NCI-H1092 treated with DMSO at 0.1 percent for 48 hours (cell line): ENCODE measurements at places on chromosomes 12 and 14.
A peak's percentile ranks its signal among the peaks of the same experiment; 100 is the strongest.

GRCh38 chr12:122835750-122836026, 431 bp downstream of the HIP1R start:
- DNase-seq, result no peak

- no peak for DNase-seq
Measured at GRCh38 chr14:55077170-55078151, 26.0 kb downstream of the MAPK1IP1L start.

DNA sequence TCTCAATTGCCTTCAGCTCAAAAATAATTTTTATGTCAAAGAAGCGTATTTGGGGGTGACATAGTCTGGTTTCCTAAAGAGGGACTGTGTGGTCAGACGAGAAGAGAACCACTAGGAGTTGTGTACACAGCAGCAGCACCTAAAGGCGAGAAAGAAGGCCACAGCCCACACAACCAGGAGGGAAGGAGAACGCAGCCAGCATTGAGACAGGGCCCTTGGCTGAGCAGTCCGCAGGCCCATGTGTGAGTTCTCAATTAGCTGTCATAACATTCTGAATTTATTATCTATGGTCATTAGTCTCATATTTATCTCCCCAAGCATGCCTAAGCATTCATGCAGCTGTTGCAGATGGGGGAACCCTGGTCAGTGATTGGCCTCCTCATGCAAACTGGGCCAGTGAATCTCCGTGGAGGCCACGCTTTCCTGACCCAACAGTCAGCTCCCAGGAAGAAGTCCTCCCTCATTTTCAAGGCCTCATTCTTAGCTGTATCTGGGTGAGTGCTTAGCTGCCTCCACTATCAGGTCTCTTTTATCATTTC, 81.2 kb upstream of the ATF7IP start:
- peak; percentile 65 for DNase-seq

DNA sequence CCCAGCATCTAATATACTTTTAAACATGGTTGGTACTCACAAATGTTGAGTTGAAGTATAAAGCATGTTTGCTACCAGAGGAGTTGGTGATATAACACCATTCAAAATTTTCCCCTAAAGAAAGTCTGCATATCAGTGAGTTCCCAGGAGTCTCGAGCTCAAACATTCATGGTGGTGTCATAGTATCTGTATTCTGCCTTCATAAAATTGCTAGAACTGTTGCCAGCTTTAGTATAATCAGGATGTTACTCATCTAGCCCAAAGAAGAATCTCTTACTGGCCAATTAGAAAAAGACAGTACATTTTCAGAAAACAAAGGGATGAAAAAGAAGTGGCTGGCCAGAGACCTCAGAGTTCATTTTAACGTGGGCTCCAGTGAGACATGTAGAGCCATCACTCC, 374.7 kb downstream of the KCNH5 start:
- no peak for DNase-seq

- DNase-seq, result no peak
Measured at GRCh38 chr14:97757491-97757890, 960.3 kb downstream of the VRK1 start.

DNA sequence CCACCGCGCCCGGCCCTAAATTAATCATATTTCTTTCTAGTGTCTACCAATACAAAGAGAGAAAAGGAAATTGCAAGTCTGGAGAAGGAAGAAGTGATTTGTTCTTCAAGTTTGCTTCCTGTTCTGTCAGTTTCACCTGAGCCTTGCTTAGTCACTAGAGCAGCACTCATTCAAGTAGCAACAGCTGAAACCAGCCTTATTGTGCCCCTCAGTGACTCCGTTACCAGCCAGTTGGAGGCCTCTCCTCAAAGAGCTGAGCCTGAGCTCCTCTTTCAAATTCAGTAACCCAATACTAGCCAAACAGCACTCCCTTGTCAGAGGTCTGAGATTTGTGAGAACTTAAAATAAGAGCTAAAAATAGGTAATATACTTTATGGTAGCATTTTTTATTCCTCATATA, 17.4 kb downstream of the PAWR start:
- DNase-seq, result peak; percentile 8

DNA sequence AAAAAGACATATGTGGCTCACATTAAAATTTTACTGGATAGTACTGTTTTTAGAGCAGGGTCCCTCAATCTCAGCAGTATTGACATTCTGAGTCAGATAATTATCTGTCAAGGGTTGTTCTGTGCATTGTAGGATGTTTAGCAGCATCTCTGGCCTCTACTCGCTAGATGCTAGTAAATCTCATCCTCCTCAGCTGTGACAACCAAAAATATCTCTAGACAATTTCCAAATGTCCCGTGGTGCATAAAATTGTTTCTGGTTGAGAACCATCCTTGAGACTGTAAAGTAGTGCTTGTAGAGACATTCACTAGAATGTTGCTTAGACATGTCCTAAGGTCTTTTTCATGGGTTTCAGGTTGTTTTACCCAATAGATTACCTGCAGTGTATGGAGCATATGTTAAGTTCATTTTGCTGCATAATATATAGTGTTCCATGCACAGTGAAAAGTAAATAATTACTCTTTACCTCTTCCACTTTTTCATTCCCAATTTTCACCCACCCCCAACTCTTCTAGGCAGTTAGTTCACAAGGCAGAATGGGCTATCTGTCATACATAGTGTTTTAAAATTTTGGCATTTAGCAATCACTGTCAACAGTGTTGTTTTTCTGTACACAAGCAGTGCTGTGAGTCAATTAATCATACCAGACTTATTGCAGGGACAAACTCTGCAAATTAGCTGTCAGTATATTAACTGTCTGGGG, 200.2 kb upstream of the SLC38A2 start:
- DNase-seq, result no peak

GRCh38 chr14:24307575-24308341, at the start of gene CIDEB:
Gene CIDEB, minus strand, starts transcription at chr14:24307977. Its CDS starts 119 bp downstream, at chr14:24307858.
- DNase-seq, result peak; percentile 23

GRCh38 chr12:47417121-47417520, 288.7 kb downstream of the RPAP3 start:
- DNase-seq, result no peak
